ENCODE measurements at places on chromosomes 16 and 17.
A peak's percentile ranks its signal among the peaks of the same experiment; 100 is the strongest.

- peak; percentile 72 for DNase-seq
Observed at GRCh38 chr16:28935924-28936783, 4.4 kb downstream of the CD19 start.

GRCh38 chr16:1413684-1414531, 596 bp downstream of the UNKL start:
- peak; percentile 74 for DNase-seq

- DNase-seq = no peak
Observed at GRCh38 chr17:29619251-29619650, 3.5 kb downstream of the CORO6 start.

DNA sequence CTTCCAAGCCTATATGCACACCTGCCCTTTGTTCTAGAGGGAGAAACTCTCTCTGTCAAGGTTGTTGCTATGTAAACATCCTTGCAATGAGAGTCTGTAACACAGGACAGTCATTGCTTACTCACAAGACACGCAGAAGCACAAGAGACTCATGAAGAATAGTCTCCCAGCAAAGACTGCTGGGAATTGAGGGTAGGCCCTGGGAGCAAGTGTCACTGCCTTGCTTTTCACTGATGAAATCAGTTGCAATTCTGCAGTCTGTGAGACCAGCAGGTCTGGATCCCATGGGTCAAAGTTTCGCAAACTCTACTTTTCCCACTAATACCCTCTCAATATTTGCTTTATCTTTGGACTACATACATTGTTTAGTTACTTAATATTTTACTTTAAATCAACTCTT, 177.4 kb downstream of the FTO start:
- no peak for DNase-seq

DNA sequence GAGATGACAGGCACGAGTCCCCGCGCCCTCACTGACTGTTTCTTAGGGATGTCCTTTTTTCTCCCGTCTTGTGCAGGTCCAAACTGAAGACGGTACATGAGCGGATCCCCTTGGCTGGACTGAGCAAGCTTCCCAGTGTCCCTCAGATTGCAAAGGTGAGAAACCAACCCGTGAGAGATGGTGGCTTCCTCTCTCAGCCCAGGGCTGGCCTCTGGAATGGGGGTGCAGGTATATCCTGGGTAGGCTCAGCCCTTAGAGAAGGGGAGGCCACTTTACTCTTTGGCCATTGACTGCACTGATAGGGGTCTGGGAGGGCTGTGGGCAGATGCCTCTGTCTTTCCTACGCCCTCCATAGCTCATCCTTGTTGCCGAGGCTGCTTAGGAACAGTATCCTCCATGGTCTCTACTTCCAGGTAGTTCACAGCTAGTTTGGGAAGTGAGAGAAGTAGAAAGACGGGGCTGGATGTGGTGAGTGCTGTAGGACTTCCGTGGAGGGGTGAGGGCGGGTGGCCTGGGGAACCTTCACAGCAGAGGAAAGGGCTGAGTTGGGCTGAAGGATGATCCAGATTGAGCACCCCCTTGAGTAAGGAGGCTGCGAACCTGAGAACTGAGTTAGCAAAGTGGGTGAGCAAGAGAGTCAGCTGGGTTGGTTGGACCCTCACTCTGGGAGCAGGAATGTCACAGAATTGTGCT, 83.0 kb downstream of the OR1D5 start:
- DNase-seq = no peak

DNA sequence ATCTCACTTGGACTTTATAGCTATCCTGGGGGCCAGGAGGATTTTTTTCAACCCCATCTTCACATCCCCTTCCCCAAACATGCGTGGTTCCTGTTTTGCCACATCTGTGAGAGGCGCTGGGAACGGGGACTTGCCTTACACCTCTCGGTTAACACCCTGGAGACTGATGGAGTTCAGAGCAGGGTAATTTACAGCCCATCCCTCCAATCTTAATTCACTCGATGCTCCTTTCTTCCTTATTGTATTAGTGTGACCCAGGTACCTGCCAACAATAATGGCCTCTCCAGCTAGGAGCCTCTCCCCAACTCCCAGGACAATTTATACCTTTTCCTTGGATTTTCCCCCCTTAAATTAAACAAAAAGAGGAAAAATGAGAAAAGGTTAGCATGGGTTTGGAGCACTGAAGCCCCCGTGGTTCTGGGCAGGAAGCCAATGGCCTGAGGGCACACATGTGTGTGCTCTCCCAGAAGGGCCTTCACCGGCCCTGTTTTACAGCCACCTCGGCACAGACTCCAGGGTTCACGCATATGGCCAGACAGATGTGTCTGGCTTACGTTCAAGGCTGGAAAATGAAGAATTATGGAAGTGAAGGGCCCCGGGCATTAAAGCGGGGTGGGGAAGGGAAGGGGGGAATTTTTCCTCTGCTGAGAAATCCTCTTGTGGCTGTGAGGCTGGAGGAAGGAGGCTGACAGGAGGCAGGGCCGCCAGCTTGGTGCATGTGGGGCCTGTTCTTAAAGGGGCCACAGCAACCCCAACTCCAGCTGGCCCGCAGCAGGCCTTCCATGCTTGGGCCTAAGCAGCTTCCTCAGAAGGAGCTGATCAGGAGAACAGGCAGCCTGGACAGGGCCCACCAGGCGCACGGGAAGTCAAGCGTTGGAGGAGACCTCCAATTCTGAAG, 21.4 kb downstream of the HIC1 start:
- no peak for DNase-seq

DNA sequence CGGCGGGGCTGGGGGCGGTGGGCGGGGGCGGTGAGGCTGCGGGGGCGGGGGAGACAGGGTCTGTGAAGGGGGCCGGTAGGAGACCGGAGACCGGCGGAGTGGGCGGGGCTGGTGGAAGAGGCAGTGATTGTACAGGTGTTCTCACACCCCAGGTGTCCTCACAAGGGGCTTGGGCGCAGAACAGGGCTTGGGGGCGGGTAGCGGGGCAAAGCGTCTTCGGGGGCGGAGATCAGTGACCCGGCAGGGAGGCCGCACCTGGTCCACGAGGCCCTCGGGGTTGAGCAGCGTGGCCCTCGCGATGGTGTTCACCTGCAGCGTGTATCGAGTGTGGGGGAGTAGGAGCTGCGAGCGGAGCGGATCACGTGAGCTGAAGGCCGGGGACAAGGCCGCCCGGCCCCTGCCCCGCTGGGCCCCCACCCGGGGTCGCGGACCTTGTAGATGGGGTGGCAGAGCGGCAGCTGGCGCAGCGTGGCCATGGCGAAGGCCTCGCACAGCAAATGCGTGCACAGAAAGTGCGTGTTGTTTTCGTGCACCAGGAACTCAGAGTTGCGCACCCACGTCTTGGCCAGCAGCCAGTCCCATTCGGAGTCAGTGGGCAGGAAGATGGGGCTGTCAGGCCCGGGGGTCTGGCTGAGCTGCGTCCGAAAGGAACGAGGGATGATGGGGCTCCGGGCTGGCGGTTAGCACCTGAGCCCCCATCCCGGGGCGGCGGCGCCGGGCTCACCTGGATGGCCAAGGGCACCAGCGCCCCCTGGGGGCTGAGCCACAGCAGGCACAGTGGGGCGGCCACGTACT, 8.5 kb downstream of the ALOXE3 start:
- peak; percentile 74 for DNase-seq

DNA sequence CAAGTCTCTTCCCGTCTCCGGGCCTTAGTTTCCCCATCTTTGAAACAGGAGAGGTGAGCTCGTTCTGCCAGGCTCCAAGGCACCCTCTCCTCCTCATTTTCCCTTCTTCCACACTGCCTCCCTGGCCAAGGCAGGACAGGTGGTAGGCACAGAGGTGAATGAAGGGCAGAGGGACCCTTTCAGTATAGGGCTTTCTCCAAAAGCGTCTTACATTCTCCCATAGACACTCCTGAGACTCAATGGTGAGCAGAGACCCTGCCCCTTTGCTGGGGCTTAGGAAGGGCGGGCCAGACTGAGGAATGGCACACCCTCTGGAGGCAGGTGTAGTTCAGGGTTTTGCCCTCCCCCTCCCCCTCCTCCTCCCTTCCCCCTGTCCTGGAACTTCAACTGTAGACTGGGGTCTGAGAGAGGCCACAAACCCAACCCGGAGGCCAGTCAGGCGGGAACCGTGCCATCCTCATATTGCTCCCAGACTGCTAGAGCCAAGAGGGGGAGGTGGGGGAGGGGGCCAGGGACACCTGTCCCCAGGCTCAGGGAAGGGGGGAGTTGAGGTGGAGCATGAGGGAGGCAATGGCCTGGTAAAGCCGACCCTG, 1.9 kb downstream of the PLEKHH3 start:
- no peak for DNase-seq

GRCh38 chr17:6508519-6509030, 47.8 kb downstream of the PITPNM3 start:
- no peak for DNase-seq

DNA sequence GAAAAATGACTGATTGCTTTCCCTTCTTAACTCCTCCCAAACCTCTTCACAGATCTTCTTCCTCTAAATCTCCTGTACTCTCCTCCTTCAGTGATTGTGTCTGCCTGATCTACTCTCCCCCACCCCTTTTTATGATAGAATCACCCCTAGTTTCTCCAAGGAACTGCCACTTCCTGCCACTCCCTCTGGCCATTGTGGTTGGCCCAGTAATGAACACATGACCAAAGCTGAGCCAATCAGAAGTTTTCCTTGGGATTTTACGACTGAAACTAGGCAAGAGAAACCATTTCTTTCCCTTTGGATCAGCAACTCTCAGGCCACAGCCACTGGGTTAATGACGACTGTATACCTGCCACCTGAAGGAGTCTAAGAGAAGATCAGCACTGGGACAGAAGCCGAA, 15.9 kb downstream of the IRX3 start:
- DNase-seq = no peak

GRCh38 chr16:75099738-75100602, 16.6 kb downstream of the LDHD start:
- DNase-seq = no peak

GRCh38 chr17:44602390-44602789, 45.1 kb downstream of the FZD2 start:
- no peak for DNase-seq

GRCh38 chr17:75739174-75739573, 17.9 kb downstream of the ITGB4 start:
- DNase-seq = no peak

- DNase-seq = no peak
Observed at GRCh38 chr17:4475001-4475400, 23.7 kb upstream of the SPNS2 start.

GRCh38 chr17:63314761-63315160, 131.3 kb downstream of the CYB561 start:
- no peak for DNase-seq

DNA sequence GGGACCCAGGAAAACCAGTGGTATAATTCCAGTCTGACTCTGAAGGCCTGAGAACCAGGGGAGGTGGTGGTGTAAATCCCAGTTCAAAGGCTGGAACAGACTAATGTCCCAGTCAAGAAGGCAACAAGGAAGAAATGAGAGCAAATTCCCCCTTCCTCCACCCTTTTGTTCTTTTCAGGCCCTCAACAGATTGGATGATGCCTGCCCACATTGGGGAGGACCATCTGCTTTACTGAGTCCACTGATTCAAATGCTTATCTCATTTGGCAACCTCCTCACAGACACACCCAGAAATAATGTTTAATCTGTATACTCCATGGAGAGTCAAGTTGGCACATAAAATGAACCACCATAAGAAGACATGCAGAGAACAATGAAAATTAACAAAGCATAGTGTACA, 61.9 kb upstream of the CRYM start:
- no peak for DNase-seq
